Glutamatergic neuron (in vitro differentiated cells): ENCODE measurements at places on chromosomes 2 and 18.

DNA sequence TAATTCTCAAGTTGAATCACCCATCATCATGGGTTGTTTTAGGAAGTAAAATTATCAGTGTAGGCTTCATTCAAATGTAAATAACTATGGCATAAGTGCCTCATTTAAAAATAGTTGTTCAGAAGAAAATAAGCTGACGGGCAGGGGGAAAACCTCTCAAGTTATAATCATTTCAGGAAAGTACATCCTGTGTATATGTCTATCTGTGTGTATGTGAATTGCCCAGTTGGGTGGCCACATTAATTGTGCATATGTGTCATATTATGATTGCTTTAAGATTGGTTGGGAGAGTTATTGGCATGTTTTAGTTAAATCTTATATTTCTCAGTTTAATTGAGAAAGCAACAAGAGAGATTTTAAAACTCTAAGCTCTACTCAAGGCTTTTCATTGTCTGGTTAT lies 282.8 kb upstream of the VWC2L start:
- DNase-seq, result no peak

- peak; percentile 68 for DNase-seq
These were observed 2.7 kb downstream of the CDH7 start for GRCh38 chr18:65753520-65753919.

- no peak for DNase-seq
These were observed 11.0 kb upstream of the CNGA3 start for GRCh38 chr2:98335271-98335670.

GRCh38 chr2:105114551-105114950 lies 76.7 kb downstream of the MRPS9 start:
- DNase-seq, result no peak

GRCh38 chr2:98823196-98824170 lies 92.6 kb upstream of the MGAT4A start:
- DNase-seq, result no peak

GRCh38 chr18:7230626-7231349 lies at the start of gene LRRC30:
LRRC30 (plus strand) TSS chr18:7231089; CDS start chr18:7231139, 50 bp downstream.
- DNase-seq, result no peak

GRCh38 chr2:37585295-37585908 lies 86.0 kb downstream of the CDC42EP3 start:
- no peak for DNase-seq

DNA sequence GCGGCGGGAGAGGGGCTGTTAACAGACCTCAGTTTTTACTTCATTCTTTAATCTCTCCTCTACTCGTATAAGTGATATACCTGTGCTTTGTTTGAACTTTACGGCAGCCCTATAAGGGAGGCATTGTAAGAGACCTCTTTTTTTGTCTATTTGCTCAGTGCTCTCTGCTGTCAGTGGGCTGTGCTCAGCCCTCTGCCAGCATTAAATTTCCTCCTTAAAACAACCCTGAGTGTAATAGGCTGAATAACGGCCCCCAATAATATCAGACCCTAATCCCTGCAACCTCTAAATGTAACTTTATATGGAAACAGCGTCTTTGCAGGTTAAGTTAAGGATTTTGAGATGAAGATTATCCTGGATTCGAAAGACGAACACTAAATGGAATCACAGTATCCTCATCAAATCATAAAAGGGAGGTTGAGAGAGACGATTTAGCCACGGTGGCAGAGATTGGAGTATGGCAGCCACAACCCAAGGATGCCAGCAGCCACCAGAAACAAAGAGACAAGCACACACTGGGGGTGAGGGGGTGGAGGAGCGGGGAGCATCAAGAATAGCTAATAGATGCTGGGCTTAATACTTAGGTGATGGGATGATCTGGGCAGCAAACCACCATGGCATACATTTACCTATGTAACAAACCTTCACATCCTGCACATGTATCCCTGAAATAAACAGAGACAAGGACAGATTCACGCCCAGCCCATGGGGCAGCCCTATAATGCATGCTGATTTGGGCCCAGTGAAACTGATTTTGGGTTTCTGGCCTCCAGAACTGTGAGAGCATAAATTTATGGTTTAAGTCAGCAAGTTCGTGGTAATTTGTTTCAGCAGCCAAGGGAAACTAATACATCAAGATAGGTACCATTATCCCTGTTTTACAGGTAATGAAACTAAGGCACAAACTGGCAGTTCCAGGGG lies 894 bp upstream of the FARSB start:
- DNase-seq, result peak; percentile 23

- peak; percentile 69 for DNase-seq
These were observed 107.6 kb downstream of the TRIB2 start for GRCh38 chr2:12824351-12824777.

- no peak for DNase-seq
These were observed 1096.8 kb upstream of the ACVR2A start for GRCh38 chr2:146748046-146748445.

DNA sequence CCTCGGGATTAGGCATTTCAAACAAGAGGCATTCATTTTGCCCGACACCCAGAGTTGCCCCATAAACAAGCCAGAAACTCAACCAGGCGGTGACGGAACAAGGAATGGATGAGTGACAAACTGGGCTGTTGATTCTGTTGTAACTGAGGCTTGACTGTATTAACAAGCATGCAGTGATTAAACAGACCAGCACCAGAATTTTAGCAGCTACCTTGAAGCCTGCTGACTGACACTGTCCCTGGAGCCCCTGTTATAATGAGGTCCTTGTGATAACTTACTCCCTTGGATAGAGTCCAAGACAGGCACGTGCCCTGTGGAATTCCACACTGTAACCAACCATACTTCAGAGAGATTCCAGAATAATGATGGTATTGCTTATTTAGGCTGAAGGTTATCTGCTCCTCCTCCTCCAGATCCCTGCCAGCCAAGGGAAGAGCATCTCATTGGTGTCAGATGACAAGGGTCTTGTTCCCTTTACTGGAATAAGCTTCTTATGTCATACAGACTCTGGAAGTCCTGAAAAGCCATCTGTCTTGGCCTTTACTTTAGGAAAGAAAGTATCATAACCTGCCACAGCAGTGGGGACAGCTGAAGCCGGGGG lies 97.1 kb upstream of the RMDN2 start:
- no peak for DNase-seq

DNA sequence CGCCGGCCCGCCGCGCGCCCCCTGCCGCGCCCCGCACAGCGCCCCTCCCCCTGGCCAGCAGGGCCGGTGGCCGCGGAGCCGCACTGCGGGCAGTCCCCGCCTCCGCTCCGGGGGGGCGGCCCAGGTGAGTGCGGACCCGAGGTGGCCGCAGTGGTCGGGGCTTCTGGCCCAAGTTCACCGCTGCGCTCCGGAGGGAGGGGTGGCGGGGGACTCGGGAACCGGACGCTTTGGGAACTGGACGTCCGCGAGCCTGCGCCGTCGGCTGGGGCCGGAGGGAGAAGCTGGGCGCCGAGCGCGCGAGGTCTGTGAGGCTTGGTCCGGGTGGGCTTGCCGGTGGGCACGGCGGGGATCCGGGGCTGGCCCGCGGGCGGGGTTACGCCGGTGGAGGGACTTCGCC lies 591 bp upstream of the LDLRAD4 start:
- DNase-seq, result peak; percentile 41

GRCh38 chr2:65794994-65795393 lies 362.6 kb upstream of the SPRED2 start:
- DNase-seq, result no peak

DNA sequence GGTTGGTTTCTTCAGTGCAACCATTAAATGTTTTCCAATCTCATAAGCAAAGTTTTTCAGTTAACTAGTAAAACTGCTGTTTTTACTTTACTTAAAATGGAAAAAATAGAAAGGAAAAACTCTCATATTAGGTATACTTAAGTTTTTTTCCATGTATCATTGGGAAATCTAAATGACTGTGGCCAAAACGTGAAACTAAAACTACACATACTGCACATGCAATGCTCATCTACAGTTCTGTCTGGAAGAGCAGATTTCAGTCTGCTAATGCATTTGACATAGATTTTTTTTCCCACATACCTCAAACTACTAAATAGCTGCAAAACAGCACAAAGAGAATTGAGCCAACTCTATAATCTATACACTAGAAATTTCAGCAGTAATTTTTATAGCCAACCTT lies 62.6 kb downstream of the COL5A2 start:
- DNase-seq, result no peak

- no peak for DNase-seq
These were observed 171.0 kb downstream of the OSR1 start for GRCh38 chr2:19187323-19188020.

GRCh38 chr18:51273437-51273836 lies 76.0 kb upstream of the MEX3C start:
- DNase-seq, result no peak

DNA sequence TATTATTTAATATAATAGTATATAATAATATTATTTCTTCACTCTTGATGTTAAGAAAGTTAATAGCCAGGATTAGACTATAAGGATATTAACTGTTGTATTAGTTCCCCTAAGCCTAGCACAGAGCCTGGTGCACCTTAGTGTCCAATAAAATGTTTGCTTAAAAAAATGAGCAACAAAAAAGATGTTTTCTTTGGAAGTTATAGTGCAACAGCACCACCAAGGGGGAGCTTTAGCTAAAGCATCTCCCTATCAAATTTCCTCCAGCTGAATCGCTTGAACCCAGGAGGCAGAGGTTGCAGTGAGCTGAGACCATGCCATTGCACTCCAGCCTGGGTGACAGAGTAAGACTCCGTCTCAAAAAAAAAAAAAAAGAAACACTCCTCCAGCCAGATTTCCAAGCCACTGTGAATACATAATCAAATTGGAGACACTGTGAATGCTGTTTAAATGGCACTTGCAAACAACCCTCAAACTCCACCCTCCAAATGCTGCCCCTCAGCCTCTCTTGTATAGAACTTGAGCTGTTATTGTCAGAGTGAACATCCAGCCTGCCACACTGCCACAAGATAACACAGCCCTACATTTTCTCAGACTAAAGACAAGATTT lies 221.9 kb downstream of the DYM start:
- peak; percentile 27 for DNase-seq

- DNase-seq, result no peak
These were observed 35.7 kb downstream of the MYO3B start for GRCh38 chr2:170213651-170214050.

GRCh38 chr2:170885130-170885791 lies 43.8 kb upstream of the GORASP2 start:
- DNase-seq, result no peak

- no peak for DNase-seq
These were observed 46.9 kb downstream of the GCA start for GRCh38 chr2:162390801-162391200.

DNA sequence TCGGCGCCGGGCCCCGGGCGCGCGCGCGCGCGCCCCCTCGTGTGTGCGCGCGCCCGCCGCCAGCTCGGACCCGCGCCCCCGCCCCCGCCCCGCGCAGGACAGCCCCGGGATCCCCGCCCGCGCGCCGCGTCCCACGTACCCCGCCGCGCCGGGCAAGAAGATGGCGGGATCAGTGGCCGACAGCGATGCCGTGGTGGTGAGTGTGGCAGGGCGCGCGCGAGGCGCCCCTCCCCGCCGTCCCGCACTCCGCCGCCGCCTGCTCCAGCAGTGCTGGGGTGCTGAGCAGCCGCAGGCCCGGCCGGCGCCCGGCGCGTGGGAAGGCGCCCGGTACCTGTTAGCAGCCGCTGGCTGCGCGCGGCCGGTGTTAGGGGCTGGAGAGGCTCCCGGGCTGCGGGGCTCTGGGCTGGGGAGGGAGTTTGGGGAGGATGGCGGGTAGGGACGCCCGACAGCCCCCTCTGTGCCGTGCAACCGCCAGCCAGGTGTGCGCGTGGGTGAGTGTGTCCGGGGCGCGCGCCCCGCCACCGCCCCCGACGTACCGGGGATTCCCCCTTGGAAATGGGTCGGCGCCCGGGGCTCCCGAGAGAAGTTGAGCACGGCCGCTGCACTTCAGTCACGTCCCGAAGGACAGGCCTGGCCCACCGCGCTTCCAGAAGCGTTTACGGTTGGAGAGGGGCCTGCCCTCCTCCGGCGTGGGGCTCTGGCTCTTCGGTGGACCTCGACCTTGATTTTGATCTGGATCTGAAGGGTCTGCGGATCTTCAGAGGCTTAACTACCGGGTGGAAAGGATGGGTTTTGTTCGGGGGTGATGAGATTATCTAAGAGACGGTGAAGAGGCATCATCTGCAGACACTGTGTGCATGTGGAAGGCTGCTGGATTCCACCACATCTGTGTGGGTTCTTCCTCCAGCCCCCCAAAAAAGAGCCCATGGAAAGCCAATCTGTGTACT lies 697 bp downstream of the LGALSL start:
- DNase-seq, result peak; percentile 71

GRCh38 chr2:138730497-138731030 lies 49.6 kb downstream of the NXPH2 start:
- DNase-seq, result no peak

- DNase-seq, result no peak
These were observed 185.7 kb upstream of the KLHL29 start for GRCh38 chr2:23199115-23199918.

GRCh38 chr2:8076448-8077342 lies 605.2 kb upstream of the ID2 start:
- DNase-seq, result no peak

DNA sequence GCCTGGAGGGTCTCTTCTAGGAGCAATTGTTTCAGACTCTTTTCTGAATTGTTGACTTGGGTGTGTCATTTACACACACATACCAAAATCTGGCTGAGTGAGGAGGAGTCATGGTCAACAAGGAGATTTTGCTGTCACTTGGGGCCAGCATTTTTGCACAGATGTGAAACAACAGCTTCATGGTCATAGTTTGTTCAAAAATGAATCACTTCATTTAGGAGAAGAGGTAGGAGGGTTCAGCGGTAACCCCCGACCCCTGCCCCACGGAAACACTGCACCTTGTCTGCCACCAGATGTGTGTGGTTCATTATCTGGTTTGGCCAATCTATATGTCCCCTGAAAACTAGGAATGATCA lies 42.2 kb downstream of the LBH start:
- no peak for DNase-seq

- DNase-seq, result no peak
These were observed 1378.9 kb upstream of the CELF4 start for GRCh38 chr18:38944446-38945024.

DNA sequence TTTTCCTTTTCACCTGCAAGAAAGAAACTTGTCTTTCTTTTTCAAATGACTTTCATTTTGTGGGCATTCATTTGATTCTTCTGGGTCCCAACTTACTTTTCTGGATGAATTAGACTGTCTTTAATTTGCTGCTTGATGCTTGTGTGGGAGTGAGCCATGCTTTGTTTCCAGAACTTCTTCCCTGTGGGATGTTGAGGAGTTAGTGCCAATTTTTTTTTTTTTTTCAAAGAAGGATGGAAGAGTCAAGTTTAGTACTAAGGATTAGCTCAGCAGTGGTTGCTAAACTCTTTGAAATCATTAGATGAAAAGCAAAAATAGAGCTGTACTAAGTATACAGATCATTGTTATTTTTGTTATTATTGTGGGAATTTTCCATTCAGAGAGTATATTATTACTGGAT lies 17.2 kb upstream of the KCTD1 start:
- no peak for DNase-seq

- no peak for DNase-seq
These were observed 11.4 kb downstream of the SESTD1 start for GRCh38 chr2:179253226-179253625.

GRCh38 chr2:3263487-3263886 lies 114.1 kb downstream of the EIPR1 start:
- DNase-seq, result no peak

DNA sequence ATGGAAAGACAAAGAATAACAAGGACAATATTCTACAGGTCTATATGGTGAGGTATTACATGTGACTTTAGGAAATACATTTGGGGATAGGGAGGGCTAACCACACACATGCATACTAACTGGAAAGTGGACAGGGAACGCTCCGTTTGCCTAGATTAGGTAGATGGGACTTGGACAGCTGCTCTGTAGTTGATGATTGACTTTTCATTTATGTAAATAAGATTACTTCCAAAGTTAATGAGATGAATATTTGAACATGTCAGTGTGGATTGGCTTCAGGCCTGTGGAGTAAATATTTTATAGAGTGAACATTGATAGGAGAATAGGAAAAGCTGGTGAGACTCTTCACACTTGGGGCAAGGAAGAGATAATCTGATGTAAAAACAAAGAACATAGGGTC lies 142.0 kb downstream of the NCK2 start:
- DNase-seq, result no peak
